NCI-H2171 treated with DMSO at 0.1 percent for 48 hours (cell line): ENCODE measurements at places on chromosomes 1 and 21.

- DNase-seq, result no peak
These were observed 51.9 kb downstream of the LDLRAD2 start for GRCh38 chr1:21863981-21864380.

DNA sequence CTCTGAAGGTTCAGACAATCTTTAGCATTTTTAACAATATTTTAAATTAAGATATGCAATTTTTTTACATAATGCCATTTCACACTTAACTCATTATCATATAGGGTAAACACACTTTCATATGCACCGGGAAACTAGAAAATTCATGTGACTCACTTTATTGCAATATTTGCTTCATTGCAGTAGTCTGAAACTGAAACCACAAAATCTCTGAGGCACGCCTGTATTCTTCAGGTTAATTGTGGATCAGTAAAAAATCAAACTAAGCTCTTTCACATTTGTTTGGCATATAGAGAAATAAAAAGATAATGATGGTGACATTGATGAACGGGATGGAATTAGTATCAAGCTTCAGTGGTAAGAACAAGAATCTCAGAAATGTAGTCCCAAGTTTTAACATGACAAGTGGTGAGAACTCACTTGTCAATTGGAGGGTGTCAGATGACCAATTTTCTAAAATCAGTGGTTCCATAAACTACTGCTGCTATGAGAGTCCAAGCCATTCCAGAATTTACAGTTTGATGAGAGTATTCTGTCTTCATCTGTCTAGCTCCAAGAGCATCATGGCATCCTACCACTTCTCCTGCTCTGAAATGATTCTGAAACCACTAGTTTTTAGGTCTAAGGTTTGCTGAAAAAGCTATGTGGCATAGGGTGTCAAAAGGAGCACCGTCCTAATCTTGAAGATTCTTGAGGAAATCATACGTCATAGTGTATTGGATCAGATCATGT lies 281.0 kb downstream of the PTPRC start:
- DNase-seq, result no peak

DNA sequence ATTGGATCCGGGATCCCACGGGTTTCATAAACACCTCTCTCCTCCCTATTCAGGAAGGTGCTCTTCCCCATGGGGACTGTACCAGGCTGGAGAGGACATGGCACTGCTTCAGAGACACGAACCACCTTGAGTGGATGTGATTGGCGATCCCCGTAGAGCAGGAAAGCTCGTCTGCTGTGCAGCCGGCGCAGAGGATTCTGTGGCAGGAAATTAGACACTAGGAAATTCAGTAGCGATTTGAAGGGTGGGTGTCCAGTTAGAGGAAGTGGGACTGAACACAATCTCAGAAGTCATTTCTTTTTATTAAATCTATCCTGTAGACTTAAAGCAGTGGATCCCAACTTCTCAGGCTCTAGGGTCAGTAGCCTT lies 767 bp downstream of the PDIK1L start:
- DNase-seq, result peak; percentile 51

DNA sequence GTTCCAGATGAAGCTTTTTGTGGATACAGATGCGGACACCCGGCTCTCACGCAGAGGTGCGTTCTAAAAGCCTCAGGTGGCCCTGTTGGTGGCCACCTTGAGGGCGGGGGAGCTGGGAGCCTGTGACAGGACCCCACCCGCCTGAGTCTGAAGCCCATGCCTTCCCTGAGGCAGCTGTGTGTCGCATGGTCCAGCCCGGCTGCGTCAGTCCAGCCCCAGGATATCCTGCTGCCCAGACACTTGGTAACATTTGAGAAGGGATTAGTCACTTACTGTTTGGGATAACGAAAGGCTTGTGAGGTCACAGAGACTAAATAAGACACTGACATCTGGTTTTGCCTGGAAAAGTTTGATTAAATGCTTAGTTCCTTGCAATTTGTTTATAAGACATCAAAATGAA lies 68.9 kb downstream of the UCK2 start:
- no peak for DNase-seq

DNA sequence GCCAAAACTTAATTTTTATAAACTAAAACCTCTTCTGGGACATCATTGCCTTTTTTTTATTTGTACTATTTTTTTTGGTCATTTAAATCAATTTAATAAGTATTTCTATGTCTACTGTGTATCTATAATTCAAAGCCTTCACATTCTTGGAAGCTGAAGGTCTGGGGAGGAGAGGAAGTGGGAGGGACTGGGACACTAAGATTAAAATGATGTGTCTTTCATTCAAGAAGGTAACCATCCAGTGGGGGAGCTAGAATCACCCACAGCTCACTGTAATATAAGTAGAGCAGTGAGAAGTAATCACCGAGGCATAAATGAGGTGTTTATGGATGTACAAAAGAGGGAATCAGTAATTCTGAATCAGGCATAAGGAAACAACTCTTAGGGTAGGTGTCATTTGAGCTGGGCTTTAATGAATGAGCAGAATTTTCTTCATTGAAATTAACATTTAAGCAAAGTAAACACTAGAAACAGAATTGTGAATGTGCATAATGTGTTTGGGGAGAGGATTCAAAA lies 52.8 kb downstream of the PTGER3 start:
- no peak for DNase-seq

- DNase-seq, result no peak
These were observed 32.5 kb downstream of the OLFML3 start for GRCh38 chr1:114011796-114012195.

GRCh38 chr1:27341525-27342252 lies at the start of gene SYTL1:
TSS of gene SYTL1 (plus strand) at chr1:27342022. CDS start at chr1:27345335, 3,313 bp downstream.
- peak; percentile 78 for DNase-seq

- DNase-seq, result no peak
These were observed 665.7 kb downstream of the ADGRL2 start for GRCh38 chr1:82466416-82466815.

DNA sequence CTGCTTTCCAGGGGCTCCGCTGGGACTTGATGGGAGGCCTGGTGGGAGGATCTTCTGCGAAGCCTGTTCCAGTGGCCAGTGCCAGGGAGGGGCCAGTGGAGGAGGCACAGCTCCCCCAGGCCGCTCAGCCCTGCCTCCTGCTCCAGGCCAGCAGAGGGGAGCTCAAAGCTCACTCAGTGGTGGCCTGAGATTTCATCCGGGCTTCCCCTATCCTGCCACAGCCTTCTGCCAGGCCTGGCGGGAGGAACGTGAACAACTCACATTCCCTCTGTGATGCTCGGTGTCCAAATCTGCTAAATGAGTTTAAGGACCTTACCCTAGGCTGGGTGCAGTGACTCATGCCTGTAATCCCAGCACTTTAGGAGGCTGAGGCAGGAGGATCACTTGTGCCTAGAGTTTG lies 3.3 kb downstream of the CLCNKB start:
- DNase-seq, result no peak

DNA sequence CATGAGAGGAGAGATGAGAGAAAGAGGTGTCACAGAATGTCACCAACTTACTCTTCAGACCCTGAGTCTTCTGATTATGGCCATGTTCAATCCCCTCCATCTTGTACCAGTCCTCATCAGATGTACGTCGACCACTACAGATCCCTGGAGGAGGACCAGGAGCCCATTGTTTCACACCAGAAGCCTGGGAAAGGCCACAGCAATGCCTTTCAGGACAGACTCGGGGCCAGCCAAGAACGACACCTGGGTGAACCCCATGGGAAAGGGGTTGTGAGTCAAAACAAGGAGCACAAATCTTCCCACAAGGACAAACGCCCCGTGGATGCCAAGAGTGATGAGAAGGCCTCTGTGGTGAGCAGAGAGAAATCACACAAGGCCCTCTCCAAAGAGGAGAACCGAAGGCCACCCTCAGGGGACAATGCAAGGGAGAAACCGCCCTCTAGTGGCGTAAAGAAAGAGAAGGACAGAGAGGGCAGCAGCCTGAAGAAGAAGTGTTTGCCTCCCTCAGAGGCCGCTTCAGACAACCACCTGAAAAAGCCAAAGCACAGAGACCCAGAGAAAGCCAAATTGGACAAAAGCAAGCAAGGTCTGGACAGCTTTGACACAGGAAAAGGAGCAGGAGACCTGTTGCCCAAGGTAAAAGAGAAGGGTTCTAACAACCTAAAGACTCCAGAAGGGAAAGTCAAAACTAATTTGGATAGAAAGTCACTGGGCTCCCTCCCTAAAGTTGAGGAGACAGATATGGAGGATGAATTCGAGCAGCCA lies 8.0 kb downstream of the ELOA start:
- DNase-seq, result peak; percentile 44

GRCh38 chr1:76867342-76868130 lies at the start of gene ST6GALNAC5:
TSS of gene ST6GALNAC5 (plus strand) at chr1:76867480.
- peak; percentile 72 for DNase-seq

GRCh38 chr21:26079366-26079765 lies 91.2 kb downstream of the APP start:
- no peak for DNase-seq

- DNase-seq, result no peak
These were observed 764.4 kb downstream of the ADGRL2 start for GRCh38 chr1:82565146-82565545.

GRCh38 chr1:232059726-232060374 lies 433.3 kb downstream of the DISC1 start:
- DNase-seq, result peak; percentile 77

DNA sequence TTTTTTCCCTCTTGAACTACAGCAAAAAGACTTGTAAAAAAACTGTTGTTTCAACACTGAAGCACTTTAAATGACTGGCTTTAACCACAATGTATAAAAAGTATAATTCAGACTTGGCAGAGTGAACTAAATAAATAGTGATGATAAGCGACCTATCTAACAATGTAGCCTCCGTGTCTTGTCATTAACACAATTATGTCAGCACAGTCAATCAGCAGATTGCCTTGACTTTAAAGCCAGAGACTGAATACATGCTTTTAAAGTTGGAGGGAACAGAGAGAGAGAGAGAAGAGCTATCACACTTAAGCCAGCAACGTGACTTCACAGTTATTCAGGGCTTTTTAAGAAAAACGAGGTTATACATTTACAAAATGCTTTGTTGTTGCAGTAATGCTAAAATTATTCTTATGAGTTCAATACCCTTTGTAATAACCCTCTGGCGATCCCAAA lies 378.1 kb downstream of the LMO4 start:
- DNase-seq, result no peak

- DNase-seq, result no peak
These were observed 6.7 kb upstream of the CASZ1 start for GRCh38 chr1:10802944-10803715.

DNA sequence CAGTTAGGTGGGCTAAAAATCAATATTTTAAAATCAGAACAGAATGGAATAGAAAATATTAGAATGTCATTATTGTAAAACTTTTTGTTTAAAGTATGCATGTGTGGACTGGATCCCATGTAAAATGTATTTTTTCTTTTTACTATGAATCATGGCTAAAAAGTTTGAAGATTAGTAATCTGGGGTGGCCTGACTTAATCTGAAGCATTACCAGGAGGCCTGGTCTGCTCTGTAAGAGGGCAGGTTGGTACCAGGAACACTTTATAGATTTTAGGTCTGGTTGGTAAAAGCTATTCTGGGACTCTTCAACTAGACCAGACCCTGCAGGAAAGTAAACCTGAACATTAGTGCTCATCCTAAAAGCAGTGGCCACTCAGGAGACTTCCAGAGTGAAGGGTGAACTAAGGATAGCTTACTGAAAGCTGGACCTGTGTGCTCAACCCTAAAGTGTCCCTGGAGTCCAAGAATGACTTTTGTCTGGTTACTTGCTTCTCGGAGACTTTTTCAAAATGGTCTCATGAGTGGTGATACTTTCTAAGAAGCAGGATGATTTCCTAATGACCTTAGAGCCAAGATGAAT lies 16.5 kb downstream of the RGL1 start:
- DNase-seq, result no peak

DNA sequence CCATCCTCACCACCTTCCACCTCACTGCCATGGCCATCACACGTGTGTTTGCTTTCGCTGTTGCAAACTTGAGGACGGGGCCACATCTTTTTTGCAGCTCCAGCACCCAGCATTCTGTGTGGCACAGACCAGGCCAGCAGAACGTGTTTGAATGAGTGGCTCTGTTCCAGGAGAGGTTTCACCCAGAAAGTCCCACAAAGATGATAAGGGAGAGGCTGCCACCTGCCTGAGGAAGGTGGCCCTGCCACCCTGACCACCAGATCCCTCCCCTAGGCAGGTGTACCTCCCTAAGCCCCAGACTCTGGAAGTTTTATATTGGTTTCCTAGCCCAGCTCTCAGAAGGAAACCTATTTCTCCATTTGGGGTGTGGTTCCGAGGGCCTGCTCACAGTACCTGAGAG lies 252.1 kb downstream of the KAZN start:
- DNase-seq, result no peak

DNA sequence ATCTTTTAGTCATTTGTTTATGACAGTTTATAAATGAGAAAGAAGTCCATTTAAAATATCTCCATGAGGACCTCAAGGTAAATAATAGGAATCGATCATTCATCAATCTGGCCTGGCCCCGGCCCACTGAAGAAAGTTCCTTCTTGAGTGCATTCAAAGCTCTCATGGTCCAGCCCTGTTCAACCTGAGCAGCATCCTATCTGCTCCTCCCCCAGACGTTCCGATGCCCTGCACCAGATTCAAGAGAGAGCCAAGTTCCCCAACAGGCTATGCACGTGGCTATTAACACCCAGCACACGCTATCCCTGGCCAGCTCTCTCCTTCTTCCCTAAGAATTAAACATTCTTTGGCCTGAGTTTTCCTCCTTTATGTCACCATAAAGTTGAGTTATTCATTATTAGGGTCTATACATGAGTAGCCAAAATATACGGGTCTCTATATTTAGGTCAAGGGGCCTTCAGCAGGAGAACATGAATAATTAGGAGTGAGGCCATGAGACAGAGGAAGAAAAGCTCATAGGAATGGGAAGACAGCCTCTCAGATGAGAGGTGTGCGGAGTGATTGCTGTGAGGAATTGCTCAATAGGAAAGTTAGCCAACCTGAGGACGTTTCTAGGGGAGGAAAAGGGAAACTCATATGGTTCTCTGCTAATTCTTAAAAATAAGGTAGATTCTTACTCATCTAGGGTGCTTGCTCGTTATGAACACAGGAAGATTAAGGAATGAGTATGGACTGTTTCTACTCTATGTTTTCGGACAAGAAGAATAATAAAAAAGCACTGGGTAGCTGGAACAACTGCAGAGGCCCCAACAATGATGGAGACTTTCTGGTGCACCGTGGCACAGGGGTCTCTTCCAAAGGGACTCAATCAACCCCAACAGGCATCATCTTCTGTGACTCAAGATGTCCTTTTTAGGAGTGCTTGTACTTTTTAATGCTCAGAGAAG lies 23.6 kb downstream of the RUNX1 start:
- DNase-seq, result no peak

GRCh38 chr1:156103521-156103947 lies 11.0 kb upstream of the LMNA start:
- peak; percentile 33 for DNase-seq

DNA sequence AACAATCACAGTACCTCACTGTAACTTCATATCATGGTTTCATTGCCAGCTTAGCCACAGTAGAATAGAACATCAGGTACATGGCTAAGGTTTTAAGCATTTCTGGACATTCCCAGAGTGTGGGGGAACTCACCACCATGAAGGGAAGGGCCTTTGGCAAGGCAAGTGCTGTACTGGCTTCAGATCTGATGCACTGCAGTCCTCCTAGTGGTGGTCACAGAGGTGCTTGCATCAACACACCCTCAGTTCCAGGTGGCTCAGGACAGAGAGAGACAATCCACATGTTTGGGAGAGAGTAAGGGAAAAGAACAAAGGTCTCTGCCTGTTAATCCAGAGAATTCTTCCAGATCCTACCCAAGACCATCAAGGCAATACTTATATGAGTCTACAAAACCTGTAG lies 528.4 kb upstream of the RGS18 start:
- no peak for DNase-seq
